ENCODE measurements at places on chromosomes 1 and 21.

DNA sequence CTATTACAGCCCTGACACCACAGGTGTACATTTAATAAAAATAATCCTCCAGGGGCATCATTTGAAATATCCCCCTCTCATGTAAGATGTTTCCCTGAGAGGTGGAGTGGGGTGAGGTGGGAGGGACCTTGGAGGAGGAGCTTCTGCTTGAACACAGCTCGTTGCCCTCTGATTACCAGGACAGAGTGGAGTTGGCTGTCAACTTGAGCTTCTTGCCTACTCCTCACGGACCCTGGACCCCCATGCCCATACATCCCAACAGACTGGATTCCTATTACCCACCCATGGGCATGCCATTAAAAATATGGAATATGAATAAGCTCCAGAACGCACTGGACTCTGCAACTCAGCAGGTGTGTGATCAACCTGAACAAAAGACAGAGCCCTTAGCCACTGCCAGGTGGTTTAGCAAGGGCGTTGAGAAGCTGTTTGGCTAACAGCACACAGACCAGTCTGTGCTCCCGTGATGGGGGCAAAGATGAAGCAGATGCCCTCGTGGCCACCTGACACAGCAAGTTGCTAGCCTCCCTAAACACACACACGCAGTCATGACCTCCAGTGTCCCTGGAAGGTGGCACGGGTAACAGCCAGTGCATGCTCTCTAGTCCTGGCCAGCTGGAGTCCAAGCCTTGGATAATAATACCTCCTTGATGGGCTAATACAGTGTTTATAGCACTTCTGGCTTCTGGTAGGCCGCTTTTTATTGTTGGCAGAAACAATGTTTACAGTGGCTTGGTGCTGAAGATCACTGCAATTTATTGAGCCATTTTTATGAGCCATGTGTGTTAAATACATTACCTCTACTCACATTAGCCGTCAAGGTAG, 155.0 kb downstream of the TOMM20 start:
- DNase-seq: no peak

DNA sequence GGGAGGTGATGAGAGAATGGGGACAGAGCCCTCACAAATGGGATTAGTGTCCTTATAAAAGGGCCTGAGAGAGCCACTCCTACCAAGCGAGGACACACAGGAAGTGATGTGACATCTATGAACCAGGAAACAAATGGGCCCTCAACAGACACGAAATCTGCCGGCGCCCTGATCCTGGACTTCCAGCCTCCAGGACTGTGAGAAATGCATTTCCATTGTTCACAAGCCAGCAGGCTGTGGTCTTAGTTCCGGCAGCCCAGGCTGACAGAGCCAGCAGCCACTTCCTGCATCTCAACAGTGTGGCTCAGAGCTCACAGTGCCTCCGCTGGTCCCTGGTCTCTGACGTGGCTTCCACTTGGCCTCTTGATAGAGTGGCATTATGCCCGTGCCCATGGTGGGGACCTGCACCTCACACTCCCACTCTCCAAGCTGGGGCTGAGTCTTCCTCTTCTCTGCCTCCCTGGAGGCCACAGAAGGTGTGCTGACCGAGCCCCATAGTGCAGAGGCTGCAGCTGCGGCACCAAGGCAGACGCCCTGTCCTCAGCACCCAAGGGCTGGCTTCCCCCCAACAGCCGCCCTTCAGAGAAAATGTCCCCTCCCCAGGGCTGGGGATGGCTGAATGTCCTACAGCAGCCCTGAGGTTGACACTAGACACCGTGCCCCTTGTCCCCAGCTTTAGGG, 44.9 kb downstream of the ACOT7 start:
- DNase-seq: no peak

GRCh38 chr1:8947127-8947691, 1.5 kb downstream of the CA6 start:
- DNase-seq: no peak

DNA sequence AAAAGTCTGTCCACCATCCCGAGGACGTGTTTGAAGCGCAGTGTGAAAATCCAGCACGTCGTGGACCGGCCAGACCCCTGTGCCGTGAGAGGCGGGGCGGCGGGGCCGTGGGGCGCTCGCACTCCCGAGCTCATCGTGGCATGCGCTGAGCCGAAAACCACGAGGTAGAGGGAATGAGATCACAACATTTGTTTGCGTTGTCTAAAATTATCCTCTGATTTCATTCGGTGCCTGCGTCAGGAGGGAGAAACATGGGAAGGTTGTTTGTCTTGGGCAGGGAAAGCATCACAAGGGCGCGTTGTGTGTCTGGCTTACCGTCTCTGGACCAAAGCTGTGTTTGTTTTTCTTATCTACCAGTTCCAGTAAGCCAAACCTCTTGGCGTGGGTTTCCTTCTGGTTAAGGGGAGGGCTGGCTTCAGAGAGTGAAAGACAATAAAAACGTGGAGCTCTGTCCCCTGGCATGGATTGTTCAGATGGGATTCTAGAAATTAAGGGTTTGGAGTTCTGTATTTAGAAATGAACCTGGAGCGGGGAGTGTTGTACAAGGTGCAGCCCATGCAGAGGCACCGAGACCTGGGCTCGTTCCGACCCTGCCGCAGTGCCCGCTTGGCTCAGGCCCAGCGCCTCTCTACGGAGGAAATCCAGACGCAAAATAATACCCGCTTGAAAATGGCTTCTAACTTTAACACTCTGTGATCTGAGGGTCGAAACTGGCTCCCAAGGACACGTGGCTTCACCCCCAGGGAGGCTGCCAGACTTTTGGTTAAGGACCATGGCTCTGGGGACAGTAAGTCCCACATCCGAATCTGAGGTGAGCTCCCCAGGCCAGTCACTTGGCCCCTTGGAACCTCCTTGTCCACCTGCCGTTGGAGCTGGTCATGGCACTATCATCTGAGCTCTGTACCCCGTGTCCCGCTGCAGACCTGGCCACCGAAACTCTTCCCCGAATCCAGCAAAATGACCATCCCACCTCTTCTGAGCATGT, 68.7 kb upstream of the FAM3B start:
- no peak for DNase-seq

- DNase-seq: no peak
Observed at GRCh38 chr1:28885977-28886730, 28.2 kb upstream of the EPB41 start.

DNA sequence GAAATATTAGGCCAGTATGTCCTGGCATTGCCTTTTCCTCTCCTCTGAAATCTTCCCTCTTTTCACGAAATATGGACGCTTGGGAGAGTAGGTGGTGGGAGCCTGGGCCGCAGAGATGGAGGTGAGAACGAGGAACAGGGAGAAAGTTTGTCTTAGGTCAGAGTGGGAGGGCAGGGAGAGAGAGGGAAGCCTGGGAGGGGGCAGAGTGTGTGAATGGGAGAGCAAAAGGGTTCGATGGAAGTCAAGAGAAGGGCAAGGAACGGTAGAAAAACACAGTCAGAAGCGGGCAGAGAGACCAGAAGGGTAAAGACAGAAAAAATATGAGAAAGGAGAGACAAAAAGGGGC, 1.2 kb downstream of the TRABD2B start:
- DNase-seq: no peak

- no peak for DNase-seq
Observed at GRCh38 chr21:38804030-38804788, 1.5 kb upstream of the ETS2 start.

DNA sequence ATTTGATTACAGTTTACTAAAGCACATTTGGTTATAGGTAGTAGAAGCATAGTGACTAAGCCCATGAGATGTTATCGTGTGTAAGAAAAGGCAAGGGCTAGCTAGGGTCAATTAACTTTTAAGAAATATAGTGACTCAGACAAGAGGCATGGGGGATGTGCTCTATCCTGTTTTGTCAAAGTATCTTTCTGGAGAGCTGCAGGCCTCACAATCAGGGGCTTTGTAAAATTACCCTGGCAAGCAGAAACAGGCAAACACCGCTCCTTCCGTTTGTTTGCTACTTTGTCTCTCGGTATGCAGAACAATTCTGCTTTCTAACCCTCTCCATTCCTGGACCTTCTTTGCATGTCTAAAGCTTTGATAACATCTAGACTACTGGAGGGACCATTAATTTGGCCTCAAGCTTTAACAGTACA, 26.1 kb upstream of the ZNF697 start:
- DNase-seq: no peak

GRCh38 chr1:227318853-227319607, 738 bp upstream of the CDC42BPA start:
- DNase-seq: no peak

- DNase-seq: no peak
Observed at GRCh38 chr1:54624466-54625464, 1.4 kb upstream of the FAM151A start.

GRCh38 chr1:204763773-204764427, 78.4 kb upstream of the LRRN2 start:
- peak; percentile 40 for DNase-seq

- DNase-seq: no peak
Observed at GRCh38 chr1:184947497-184948256, 26.6 kb downstream of the NIBAN1 start.

DNA sequence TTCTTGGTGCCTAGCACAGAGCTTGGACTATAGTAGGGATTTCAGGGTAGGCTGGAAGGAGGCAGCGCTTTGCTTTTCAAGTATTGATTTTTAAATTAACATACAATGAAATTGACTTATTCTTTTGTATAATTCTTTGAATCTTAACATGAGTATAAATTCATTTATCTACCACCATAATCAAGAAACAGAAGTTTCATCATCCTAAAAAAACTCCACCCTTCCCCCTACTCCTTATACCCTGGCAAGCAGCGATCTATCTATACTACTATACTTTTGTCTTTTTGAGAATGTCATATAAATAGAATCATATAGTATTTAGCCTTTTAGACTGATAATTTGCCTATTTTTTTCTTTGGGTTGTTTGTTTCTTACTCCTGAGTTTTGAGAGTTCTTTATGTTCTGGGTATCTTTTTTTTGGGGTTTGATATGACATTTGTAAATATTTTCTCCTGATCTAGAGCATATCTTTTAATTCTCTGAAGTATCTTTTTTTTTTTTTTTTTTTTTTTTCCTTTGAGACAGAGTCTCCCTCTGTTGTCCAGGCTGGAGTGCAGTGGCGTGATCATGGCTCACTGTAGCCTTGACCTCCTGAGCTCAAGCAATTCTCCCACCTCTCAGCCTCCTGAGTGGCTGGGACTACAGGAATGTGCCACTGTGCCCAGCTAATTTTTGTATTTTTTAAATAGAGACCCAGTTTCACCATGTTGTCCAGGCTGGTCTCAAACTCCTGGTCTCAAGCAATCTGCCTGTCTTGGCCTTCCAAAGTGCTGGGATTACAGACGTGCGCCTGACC, 6.4 kb downstream of the RPS6KC1 start:
- no peak for DNase-seq

DNA sequence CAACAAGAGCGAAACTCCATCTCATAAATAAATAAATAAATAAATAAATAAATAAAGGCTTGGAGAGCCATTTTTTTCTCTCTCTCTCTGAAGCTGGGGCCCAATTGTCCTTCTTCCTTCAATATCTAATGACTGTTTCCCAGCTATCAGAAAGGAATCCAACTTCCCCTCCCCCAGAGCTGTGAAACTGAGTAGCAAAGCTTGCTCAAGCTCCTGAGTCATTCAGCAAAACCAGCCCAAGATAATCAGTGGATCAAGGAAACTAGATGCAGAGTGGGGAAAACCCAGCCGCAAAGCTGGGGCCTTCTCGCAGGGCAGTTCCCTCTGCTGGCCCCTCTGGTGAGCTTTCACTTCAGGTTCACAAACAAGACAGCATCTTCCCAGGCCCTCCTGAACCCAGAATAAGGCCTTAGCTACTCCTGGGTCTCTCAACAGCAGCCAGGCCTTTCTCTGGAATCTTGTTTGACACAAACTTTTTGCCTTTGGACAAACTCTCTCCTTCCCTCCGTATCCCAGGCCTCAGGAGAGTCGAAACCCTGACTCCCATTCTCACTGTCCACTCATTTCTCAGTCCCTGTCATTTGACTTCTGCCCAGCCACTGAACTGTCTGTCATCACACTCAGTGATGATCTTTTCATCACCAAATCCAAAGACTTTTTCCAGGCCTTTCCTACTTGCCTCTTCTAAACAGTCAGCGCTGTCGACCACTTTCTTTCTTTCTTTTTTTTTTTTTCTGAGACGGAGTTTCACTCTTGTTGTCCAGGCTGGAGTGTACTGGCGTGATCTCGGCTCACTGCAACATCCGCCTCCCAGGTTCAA, 18.0 kb upstream of the PTP4A2 start:
- DNase-seq: peak; percentile 91

GRCh38 chr1:20479840-20480239, 6.2 kb downstream of the CAMK2N1 start:
- no peak for DNase-seq

DNA sequence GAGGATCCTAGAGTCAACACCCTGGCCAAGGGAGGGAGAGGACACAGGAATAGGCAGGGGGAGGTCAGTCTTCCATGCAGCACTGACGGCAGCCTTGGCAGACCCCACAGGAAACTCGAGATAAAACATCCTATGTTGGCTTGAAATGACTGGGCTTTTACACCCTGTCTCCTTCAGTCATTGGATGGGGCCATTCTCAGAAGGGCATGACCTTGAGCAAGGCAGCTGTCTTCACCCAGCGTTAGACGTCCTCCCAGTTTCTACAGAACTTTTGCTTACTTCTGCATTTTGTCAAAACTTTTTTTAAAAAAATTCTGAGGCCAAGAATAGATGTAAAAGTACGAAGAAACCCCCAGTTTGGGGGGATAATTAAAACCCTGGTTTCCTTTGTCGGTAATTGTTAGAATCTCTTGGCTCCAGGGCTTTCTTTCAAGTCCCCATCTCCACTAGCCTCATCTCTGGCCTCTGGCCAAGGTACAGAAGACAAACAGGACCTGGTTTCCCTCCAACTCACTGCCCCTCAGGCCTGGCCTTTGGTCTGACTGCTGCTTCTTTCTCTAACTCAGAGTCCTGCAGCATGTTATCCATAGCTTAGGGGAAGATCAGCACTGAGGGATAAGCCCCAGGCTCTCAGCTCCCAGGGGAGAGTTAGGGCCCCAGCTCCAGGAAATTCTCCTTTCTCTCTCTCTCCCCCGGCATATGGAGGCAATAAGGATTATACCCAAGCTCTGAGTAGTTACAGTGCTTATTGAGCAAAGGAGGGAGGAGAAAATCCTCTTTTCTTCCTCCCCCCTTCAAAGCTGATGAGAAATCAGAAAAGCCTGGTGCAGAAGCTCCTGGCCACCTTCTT, 51.6 kb upstream of the KCND3 start:
- DNase-seq: no peak

DNA sequence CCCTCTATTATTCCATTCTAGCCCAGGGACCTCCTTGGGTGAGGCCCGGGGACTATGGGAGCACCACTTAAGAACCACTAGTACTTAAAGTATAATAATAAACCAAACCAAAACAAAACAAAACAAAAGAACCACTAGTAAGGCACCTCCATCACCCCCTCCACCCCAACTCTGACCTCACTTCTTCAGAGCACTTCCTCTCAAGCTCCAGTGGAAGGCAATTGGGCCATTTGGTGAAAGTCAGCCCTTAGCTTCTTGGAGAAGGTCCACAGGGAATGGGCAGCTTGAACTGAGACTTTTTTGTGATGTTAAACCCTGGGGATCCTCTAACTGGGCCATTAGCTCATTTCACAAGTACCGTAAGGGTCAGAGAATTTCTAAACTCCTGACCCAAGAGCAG, 237.3 kb downstream of the RHOU start:
- no peak for DNase-seq

DNA sequence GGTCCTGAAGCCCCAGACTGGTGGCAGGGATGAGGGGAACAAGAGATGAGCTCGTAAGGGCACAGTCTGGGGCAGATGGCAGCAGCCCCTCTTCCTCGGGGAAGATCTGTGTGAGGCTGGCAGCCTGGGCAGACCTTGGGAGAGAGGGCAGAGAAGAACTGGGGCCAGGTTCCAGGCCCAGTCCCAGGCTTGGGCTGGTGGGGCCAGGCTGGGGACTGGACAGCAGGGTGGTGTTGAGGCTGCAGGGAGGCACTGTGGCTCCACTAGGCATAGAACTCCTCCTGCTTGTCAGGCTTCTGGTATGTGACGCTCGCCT, 35.7 kb downstream of the SDC3 start:
- DNase-seq: no peak

- DNase-seq: no peak
Observed at GRCh38 chr1:231603598-231604275, 22.9 kb upstream of the DISC1 start.
